ENCODE measurements at places on chromosomes 12 and 14.

DNA sequence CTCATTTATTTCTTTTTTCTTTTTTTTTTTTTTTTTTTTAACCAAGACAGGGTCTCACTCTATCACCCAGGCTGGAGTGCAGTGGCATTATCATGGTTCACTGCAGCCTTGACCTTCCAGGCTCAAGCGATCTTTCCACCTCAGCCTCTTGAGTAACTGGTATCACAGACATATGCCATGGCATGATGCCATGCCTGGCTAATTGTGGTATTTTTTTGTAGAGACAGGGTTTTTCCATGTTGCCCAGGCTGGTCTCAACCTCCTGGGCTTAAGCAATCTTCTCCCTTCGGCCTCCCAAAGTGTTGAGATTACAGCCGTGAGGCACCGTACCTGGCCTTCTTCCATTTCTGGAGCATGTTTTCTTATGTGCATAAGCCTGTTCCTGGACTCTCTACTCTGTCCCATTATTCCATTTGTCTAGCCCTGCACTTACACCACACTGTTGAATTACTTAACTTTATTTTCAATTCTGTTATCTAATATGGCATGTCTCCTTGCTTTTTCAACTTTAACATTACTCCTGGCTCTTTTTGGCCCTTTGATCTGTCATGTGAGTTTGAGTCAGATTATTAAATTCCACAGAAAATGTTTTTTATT lies 47.9 kb upstream of the PTGDR start:
- DNase-seq: no peak

- DNase-seq: no peak
Measured at GRCh38 chr12:127205781-127206555, 1061.0 kb upstream of the TMEM132C start.

GRCh38 chr12:64387197-64387816 lies 3.3 kb downstream of the C12orf56 start:
- DNase-seq: no peak

DNA sequence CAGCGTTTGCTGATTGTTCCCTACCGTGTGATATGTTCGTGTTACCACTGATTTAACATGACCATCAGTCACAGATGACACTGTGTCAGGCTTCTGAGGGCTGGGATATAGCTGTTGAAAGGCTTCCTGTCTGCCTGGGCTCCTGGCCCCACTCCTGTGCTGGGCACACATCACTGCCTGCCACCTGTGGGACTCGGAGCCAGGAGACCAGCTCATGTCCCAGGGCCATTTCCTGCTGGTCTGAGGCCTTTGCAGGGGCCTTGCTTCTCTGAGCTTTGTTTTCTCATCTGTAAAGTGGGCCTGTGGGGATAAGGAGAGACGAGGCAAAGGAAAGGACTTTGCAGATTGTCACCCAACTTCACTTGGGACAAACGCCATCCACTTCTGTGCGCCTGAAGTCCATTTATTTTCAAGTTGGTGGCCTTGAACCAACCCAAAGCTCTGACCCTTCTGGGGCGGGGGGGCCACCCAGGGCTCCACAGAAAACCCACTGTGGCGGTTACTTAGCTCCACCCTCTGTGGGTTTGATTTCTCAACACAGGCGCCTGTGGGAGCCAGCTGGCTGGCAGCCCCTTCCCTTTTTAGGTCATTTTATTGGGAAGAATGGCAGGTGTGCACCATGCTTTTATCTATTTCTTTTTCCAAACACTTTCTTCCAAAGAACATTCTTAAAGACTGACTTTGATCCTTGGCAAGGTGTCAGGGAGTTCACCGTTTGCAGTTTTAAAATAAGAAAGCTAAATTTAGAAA lies 54.1 kb downstream of the BEGAIN start:
- no peak for DNase-seq

DNA sequence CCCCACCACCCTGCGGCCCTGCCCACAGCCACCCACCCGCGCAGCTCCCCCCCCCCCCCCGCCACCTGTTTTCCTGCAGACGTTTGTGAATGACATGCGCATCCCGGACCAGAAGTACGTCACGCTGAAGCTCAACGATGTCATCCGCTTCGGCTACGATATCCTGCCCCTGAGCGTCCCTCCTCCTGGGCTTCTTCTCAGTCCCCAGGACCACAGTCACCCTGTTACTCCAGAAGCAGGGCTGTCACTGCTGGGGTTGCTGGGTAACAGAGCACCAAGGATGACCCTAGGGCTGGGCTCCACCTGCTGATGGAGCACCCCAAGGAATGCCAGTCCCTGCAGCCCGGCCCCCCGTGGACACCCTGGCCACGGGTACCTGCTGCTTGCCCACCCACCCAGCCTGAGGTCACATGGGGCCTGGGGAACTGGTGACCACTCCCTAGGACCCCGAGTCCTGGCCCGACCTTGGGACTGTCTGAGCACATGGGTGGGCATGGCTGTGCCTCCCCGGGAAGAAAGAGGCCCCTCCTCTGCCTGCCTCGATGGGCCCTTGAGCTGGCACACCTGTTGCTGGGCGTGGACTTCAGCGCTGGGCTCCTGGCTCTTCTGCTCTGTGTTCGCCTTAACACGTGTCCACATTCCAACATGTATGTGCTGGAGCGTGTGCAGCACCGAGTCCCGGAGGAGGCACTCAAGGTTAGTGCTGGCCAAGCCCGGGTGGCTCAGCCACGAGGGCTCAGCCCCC lies 12.9 kb downstream of the CEP170B start:
- DNase-seq: no peak

DNA sequence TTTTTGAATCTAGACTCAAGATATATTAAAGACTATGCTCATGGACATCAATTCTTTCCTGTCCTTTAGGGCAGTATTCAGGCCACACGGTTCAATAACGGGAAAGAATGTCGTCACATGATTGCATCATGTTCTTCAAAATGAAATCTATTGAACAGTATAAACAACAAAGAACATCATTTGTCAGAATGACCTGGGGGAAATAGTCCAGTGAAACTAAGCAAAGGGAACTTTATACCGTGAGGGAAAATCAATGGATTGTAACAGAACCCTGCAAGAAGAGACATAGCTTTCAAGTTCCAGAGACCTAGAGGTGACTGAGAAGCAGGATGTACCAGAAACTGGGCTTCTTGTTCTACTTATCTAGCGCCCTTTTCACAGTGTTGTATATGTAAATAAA lies 32.7 kb downstream of the FLRT2 start:
- no peak for DNase-seq

GRCh38 chr14:72815430-72815829 lies 78.5 kb downstream of the DPF3 start:
- DNase-seq: no peak

DNA sequence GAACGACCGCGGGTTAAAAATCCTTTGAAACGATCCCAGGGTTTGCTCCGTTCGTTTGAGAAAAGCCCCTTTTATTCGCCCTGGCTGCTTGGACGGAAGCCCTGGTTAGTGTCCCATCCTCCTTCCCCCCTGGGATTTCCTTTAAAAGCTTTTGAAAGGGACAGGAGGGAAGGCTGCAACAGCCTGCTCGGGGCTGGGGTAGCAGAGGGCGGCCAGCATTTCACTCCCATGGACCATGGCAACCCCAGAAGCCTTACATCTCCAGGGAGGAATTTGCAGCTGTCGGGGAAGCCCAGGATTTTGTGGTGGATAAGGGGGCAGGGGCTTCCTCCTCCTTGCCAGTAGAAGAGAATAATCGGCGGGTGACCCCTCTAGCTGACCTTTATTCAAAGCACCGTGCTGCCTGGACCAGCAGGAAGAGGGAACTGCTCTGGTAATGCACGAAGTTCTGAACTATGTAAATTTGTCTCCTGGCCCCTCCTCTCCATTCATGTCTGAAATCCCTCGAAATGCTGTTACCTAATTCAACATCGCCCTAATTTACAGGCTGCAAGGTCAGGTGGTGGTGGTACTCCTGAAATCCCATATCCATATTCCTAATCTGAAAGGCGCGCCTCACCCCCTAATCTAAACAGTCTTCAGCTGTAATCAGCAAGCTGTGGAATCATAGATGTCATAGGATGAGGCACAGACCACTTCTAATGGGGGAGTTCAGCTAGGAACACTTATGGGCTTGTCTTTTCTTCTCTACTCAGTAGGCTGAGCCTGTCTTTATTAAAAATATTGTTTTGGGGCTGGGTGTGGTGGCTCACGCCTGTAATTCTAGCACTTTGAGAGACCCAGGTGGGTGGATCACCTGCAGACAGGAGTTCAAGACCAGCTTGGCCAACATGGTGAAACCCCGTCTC lies 1.0 kb upstream of the CLIP1 start:
- DNase-seq: peak; percentile 57

DNA sequence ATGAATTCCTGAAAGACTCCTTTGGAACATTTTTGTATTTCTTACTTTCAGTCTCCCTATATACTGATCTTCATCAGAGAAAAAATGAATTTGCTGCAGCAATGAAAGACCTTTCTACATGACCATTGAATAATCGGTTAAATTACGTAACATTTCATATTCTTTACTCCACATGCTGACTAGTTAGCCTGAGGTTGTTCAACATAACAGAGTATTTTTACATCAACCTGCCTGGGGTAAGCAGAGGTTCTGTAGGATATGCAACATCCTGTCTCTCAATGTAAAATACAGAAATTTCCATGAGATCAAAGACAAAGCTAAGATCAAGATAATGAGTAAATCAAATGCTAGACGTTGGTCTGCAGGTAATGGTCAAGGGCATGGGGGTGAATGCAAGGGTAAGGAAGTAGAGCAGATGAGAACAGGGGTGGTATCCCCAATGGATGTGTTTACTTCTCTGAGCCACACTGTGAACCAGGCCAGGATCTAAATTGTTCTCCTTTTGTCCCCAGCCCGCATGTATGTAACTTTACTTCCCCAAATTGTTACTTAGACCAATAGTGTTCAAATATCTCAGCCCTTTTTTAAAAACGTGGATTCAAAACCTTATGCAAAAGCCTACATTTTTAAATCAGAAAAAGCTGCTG lies 45.4 kb downstream of the DUSP6 start:
- DNase-seq: peak; percentile 57

- no peak for DNase-seq
Measured at GRCh38 chr12:47773062-47773857, at the start of gene SLC48A1. Gene SLC48A1, plus strand, starts transcription at chr12:47773238. Its CDS starts 67 bp downstream, at chr12:47773305.

DNA sequence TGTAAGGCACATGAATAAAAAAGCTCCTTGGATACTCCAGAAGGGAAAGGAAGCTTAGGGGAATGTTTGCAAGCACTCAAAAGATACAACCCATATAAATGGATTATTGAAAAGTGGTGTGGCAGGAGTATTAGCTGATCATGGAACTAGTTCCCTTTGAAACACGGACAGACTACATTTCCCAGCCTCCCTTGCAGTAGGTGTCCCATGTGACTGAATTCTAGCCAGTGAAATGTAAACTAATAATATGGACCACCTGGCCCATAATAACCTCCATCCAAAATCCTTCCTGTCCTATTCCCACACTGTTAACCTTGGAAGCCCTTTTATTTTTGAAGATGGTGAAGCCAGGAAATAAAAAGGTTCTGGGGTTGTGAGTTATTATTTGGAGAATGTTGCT lies 242.3 kb downstream of the SUDS3 start:
- no peak for DNase-seq

DNA sequence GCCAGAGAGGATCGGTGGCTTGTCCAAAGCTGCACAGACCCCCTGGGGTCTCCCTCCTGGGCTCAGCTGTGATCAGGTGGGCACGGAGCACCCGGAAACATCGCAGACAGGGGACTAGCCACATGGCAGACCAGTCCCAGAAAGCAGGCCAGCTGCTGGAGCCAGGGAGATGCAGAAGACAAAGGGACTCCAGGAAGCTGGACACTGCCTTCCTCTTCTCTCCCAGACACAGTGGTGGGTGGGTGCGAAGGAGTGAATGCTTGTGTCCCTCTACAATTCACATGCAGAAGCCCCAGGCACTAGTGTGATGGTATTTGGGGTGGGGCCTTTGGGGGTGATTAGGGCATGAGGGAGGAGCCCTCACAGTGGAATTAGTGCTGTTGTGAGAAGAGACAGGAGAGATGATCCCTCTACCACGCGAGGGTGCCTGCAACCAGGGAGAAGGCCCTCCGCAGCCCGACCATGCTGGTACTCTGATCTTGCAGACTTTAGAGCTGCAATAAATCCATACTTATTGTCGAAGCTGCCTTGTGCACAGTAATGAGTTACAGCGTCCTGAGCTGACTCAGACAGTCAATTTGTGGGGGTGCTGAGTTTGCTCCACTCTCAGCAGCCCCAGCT lies 95.2 kb downstream of the CALM1 start:
- no peak for DNase-seq

- no peak for DNase-seq
Measured at GRCh38 chr12:92802906-92803305, 100.1 kb downstream of the PLEKHG7 start.

DNA sequence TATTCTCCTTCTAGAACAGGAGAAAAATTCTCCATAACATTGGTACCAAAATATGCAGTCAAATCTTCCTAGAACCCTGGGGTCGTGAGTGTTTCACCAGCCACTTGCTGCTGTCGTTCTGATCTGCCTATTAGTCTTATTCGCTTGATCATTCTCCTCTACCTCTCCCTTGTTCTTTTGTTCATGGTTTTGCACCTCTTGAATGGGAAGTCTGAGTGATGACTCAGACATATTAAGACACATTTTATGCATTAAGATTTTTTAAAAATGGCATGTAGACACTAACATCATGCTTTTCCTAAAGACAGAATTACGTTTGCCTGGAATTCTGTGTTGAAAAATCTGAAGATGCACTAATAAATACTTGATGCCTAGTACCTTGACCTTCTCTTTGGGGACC lies 159.2 kb upstream of the LRIG3 start:
- DNase-seq: no peak

DNA sequence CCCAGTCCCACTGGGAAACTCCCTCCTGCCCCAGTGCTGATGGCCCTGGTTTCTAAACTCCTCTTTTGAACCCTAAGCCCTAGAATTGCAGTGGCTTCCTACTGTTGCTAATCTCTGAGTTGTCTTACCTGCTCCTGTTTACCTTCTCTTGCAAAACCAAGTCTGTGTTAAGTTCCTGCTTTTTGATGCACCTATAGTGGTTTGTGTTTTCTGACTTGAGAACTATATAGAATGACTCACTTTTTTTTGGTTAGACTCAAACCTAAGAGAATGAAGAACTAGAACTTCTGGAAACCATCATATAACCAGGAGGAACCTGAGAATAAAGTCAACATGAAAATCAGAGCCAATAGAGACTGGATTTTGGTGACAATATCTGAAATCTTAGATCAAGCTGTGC lies 5.5 kb upstream of the GAS2L3 start:
- DNase-seq: no peak

DNA sequence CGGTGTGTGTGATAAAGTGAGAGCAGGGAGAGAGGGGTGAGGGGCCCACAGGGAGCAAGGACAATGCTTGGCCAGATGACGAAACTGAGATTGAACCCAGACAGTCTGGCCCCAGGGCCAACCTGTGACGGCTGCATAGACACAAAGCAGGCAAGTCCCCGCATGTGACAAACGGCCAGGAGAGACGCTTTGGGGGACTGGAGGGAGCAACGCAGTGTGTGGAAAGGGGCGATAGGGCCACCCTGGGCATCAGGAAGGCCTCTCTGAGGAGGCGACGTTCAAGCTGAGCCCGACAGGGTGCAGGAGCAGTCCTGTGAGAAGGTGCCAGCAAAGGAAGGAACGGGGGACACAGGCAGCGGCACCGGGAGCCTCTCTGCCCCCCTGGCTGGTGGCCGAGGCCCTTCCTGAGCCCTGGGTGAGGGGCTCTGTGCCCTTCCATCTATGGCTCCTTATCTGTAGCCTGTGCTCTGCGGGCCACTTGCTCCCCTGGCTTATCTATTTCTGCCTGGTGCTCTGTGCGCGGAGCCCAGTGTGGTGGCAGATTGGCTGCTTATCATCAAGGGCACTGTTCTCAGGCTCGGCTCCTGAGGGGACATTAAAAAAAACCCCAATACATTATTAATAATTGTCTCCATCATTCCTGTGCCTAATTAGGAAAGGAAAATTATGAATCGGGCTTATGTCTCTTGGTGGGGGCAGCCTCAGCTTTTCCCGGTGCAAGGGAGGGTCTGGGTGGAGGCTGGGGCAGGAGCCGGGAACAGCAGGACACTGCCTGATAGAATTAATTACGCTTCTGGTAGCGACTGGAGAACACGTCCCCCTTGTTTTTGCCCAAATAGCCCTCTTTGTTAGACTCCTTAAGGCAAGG lies 39.8 kb downstream of the PRIMA1 start:
- DNase-seq: no peak
